ENCODE measurements at places on chromosomes 7 and 10. TPM values are rescaled to one million over a fixed set of nuclear protein-coding genes. Genes with fewer than 3 reads are reported as not detected.

The OR6B1 gene
- total RNA-seq = not detected

The SPDYE11 gene
- not detected for total RNA-seq

The ADAM12 gene
- 77.9 TPM for total RNA-seq

GRCh38 chr7:69603351-69603750, 5.1 kb downstream of the AUTS2 start:
- DNase-seq = no peak

- DNase-seq = no peak
Observed at GRCh38 chr10:132916956-132917666, 25.3 kb downstream of the CFAP46 start.

DNA sequence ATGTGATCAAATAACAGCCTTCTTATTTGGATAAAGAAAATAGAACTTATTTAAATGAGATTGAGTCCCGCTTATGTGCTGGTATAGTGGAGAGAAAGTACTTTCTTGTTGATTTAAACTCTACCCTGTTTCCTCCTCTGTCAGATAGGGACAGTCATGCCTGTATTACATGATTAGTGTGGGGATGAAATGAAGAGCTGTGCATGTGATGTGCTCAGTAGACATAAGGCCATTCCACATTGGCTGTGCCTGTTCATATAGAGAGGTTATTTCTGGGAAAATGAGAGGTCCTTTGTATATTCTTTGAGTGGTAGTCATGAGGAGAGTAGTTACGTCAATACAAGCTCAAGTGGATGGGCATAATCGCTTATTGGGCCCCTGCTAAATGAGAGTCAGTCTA, 5.7 kb downstream of the MTURN start:
- no peak for DNase-seq

GRCh38 chr7:134476044-134476443, 17.1 kb upstream of the AKR1B1 start:
- DNase-seq = no peak

DNA sequence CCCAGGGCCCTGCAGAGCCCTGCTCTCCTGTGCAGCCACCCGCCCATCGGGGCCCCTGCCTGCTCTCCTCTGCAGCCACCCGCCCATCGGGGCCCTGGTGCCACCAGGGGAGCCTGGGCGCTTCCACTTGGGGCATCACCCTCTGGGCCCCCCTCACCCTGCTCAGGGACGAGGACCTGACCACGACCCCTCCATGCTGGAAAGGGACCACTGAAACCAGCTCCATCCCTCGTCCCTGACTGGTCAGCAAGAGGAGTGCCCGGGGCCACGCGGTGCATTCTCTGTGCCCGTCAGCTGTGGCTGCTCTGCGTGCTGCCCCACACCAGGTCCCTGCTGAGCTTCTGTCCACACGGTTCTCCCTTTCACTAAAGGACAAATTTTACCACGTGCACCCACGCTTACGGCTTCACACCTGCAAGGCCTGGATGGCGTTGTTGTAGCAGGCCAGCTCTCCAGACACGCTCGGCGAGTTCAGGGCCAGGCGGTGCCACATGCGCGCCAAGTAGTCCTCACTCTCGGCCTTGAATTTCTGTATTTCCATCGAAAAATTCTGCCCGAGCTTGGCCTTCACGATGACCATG, 57.6 kb downstream of the CFAP46 start:
- DNase-seq = peak; percentile 84

GRCh38 chr10:133019191-133019590, 68.5 kb upstream of the ADGRA1 start:
- no peak for DNase-seq

The IGFBP1 gene
- not detected for total RNA-seq

All from mesenteric fat pad (tissue), 1 donor.